ENCODE measurements at places on chromosomes 4 and X.

DNA sequence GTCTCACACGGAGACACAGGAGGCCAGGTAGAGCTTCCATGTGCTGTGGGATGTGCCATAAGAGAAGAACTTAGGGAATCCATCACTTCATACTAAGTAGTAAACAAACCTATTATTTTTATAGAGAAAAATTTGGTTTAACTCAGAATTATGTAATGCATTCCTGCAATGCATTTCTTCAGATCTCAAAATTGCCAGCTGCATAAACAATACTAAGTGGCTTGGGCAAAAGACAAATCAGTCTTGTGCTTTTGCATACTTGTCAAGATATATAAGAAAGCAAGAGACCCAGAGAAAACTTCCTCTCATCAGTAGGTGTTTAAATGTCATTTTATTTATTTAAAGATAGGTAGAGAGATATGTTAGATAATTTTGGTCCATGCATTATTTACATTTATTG, 382.1 kb upstream of the CTSO start:
- DNase-seq, result no peak

DNA sequence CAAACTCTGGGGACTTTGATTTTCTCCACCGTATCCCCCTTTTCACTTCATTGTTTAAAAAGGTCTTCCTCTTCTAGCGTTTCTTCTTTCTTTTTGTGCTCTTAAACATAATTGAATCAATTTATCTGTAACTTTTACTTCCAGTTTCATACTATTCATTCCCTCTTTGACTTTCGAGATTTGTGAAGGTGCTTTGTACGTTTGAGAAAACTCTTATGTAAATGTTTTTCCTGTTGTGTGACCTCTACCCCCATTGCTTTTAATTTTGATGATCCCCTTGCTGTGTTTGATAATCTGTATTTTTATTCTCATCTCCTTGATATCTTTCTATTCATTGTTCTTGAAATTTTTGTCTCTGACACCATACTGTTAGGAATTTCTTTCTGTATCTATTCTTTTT, 4.8 kb downstream of the USP38 start:
- no peak for DNase-seq

- DNase-seq, result no peak
These were observed 104.3 kb downstream of the PARM1 start for GRCh38 chr4:75037252-75037651.

- no peak for DNase-seq
These were observed 20.1 kb upstream of the ARAF start for GRCh38 chrX:47540754-47541538.

DNA sequence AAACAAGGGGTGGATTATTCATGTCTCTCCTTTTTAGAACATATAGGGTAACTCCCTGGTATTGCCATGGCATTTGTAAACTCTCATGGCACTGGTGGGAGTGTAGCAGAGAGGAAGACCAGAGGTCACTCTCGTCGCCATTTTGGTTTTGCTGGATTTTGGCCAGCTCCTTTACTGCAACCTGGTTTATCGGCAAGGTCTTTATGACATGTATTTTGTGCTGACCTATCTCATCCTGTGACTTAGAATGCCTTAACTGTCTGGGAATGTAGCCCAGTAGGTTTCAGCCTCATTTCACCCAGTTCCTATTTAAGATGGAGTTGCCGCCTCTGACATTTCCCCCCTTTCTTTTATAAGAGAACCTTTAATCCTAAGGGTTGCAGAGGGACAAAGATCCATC, 45.8 kb downstream of the MGST2 start:
- DNase-seq, result no peak

GRCh38 chr4:56099378-56099786, 150.6 kb downstream of the CEP135 start:
- no peak for DNase-seq

DNA sequence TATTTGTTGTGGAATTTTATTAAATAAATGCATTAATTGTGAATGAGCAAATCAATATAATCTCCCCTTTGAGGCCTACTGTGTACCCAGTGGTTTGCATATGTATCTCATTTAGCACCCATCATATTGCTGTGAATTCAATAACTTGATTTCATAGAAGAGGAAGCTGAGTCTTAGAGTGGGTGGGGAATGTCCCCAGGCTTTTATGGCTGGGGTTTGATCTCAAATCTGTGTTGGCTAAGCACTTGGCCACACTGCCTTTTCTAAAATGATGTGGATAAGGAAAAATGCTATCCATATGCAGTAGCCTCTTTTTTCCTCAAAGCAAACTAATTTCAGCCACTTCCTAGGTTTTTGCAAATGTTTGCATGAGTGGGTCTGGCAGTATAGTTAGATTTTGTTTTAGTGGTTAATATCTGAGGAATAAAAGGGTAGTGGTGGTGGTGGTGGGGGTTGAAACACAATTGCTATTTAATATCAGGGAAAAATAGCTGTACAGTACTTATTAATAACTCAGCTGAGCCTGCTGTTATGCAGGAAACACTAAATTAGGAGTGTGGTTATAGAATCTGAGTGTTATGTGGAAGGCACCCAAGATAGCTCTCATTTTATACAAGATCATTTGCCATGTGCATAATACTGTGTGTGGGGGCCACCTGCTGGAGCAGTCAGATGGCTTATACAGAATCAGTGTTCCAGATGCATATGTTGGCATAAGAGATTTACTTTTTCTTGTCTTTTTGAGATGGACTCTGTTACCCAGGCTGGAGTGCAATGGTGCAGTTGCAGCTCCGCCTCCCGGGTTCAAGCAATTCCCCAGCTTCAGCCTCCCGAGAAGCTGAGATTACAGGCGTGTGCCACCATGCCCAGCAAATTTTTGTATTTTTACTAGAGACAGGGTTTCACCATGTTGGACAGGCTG, 108.0 kb downstream of the TMEM131L start:
- no peak for DNase-seq

DNA sequence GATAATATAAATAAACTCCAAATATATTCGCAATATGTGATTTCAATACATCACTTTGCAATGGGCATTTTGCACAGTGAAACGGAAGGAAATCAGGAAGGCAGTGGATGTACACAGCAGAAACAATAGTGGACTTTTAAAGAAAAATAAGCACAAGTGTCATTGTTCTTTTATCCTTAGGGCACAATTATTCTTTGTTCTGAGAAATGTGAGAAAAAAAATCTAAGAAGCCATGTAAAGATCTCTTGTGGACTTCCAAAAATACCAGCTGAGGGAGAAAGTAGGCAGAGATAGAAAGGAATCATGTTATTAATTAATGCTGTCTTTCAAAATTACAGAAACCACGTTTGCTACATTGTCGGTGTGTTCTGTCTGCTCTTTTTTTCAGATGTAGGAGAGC, 17.6 kb upstream of the PRRG1 start:
- DNase-seq, result no peak

- no peak for DNase-seq
These were observed 46.1 kb downstream of the TMEM150C start for GRCh38 chr4:82515705-82516104.

DNA sequence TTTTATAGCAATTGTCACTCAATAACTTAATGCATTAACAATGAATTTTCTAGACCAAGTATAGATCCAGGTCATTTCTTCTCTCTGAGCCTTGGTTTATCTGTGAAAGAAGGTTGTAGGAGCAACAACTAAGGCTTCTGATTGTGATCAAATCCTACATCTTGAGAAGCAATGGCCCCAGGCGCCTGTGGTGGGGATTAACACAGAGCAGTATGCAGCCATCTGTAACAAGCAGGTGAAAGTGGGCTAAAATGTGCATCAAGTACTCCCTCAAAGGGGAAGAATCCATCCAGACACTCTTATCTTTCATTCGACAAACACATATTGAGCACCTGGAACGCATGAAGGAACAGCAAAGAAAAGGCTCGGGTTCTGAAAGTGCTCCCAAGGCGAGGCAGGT, 19.1 kb upstream of the SETD7 start:
- DNase-seq, result no peak

DNA sequence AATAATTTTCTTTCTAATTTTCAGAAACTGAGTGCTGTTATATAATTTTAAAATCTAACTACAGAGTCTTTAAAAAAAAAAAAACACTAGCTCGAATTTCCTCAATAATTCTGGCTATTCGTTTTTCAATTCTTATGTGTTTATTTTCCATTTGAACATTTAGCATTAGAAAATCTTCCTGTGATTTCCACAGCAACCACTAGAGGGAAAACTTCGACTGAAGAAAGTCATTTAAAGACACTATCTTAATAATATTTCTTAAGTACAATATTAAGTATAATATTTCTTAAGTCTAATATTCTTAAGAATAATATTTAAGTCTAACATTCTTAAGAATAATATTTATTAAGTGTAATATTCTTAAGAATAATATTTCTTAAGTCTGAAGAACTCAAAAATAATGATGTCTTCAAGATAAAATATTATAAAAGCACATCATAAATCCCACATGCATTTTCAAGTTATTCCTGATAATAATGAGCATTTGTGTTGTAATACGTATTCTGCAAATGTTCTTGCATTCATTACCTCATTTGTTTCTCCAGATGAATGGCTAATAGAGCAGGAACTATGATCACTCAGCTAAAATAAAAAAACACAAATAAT, 118.4 kb upstream of the WDR17 start:
- no peak for DNase-seq

DNA sequence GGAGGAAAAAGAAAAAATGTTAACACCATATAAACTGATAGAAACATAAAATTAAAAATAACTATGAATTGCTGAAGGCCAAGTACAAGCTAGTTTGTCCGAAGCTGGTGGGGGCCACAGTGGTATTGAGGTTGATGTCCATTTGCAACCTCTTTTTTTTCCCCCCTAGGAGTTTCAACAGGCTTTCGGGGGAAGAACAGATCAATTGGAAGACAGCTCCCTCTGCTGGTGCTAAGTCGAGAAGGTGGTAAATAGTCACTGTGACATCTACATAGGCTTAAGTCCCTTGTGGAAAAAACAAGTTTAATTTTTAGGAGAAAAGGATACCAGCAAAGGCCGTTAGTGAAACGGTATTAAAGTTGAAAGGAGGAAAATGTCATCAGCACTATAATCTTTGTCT, 115.7 kb upstream of the ZXDA start:
- no peak for DNase-seq

DNA sequence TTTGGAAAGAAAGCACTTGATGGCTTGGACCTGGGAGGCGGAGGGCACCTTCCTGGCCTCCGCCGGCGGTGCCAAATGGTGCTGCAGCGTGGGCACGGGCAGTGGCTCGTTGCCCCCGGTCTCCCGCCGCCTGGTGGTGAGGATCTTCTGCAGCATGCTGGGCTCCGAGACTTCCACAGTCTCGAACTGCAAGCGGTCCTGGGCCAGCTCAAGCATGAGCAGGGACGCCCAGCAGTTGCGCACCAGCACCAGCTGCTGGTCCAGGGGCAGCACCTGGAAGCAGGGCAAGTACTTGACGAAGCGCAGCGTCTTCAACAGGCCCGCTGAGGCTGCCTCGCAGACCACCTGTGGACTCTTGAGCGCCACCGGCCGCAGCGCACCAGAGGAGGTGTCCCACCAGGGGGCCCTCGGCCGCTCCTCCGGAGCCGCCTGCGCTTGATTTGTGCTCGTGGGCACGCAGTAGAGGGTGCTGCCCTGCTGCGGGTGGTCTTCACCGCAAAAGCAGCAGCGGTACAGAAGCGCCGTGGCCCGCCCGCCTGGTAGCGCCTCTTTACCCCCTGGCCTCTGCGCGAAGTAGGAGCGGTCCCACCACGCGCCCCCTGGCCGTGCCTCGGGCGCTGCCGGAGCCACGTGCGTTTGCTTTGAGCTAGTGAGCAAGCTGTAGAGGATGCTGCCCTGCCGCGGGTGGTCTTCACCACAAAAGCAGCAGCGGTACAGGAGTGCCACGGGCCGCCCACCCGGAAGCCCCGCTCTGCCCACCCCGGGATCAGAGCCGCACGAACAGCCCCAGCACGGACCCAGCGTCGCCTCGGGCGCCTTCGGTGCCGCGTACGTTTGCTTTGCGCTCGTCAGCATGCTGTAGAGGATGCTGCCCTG, 689 bp downstream of the NR0B1 start:
- DNase-seq, result no peak
